ENCODE measurements at places on chromosomes 1 and 21.
A peak's percentile ranks its signal among the peaks of the same experiment; 100 is the strongest.

DNA sequence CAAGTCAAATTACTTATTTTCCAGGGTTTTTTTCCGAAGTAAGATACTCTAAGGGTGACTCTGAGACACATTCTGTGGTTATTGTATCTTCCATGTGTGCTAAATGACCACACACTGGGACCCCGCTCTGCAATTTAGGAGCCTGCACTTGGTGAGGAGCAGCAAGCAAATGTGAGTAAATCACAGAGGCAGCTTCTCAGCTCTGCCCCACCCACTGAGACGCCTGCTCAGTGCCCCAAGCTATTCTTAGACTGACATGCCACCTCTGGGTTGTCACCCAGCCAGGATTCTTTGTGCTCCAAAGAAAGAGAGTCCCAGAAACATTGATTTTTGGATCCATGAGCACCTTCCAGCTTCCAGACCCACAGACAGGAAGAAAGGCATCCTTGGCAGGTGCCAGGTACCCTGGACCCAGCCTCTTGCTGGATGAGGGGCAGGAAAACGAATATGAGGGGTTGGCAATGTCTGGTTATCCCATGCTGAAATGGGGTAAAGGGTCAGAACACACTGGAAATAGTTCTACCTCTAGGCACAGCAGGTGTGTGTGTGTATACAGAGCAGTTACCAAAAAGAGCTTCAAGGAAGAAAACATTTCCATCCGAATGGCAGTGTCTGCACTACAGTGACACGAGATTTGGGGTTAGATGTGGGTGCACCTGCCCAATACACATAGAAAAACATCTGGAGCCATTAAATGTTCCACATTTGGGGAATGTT is 41.2 kb downstream of the TNR start:
- DNase-seq, result no peak

DNA sequence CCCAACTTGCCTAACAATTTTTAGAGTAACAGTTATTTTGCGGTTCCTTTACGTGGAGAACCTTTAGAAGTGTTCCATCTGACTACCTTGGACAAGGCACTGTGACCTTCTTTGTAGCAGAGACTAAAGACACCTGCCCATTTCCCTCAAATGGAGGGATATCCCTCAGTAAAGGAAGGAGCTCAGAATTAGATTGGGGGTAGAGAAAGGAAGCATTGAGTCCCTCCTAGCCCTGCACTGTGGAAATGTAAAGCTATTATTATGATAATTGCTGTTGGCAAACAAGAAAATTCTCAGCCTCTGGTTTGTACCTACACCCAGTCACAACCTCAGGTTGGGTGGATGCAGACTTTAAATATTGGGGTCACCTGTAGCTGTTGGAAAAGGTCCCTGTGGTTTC is 72.6 kb upstream of the MACF1 start:
- DNase-seq, result no peak

DNA sequence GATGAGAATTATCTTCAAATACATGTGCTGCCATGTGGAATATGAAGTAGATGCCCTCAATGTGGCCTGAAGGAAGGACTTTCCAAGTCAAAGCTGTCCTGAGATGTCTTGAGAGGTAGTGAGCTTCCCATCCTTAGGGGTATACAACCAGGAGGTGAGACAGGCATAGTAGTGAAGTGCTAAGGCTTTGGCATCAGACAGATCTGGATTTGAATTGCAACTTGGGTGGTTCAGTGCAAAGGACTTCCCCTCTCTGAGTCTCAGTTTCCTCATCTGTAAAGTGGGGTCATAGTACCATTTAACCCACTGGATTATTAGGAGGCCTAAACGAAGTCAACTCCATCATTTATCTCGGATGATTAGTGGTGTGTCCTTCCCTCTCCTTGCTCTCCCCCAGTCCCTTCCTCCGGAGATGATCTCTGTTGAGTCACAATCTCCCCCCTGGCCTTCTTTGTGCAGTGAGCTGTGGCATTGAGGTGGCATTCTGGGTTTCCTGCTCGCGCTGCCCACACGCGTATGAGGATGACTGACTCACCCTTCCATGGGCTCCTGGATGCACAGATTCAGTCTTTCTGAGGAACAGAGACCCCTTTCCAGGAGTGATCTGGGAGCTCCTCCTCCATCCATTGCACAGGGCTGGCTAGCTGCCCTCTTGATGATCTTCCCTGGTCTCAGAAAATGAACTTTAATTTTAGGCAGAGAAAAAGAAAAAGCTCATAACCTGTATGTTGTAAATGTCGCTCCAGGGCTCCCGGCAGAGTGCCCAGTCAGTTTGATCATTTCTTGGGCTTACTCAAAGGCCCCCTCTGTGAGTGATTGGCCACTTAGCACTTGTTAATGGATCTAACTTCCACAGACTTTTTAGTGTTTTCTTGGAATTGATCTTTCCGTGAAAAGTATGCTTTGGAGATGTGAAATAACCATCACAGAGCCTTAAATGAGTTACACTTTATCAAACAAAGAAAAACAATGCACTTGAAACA is 354.6 kb downstream of the PTPRU start:
- no peak for DNase-seq

GRCh38 chr1:153356392-153357075 is 1.1 kb upstream of the S100A9 start:
- DNase-seq, result no peak

DNA sequence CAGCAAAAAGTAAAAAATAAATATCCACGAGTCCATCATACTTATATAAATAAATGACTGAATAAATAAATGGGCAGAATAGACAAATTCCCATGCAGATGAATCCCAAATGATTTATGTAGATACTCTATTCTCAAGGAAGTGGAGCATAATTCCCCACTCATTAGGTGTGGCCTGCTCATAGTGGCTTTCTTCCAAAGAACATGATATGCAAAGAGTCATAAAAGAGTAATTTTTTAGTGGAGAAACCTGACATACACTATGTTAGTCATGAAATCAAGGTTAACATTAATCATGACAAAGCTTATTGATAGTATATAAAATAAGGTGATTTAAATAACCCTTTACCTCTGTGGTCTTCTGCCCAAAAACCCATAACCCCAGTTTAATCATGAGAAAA is 298.9 kb downstream of the DPYD start:
- DNase-seq, result no peak

DNA sequence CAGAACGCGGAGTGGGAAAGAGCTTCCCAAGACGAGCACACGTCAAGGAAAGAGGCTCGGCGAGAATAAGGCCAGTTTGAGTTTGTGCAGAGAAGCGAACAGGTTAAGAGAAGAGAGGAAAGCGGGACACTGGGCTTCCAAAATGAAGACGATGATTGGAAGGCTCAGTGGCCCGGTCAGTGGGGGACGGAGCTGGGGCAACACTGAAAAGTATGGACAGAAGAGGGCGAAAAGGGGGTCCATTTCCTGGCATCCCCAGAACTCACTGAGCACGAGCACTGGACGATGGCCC is 258 bp downstream of the CCT3 start:
- DNase-seq, result no peak

GRCh38 chr1:108551137-108551862 is 8.6 kb upstream of the EEIG2 start:
- peak; percentile 19 for DNase-seq

- DNase-seq, result no peak
Measured at GRCh38 chr1:25675729-25676476, 59.3 kb downstream of the MAN1C1 start.

- DNase-seq, result no peak
Measured at GRCh38 chr1:43836267-43836951, 97.2 kb upstream of the ARTN start.

GRCh38 chr1:92940541-92940940 is 20.7 kb downstream of the DIPK1A start:
- no peak for DNase-seq

- DNase-seq, result no peak
Measured at GRCh38 chr1:31763671-31764311, 349 bp downstream of the ADGRB2 start.

DNA sequence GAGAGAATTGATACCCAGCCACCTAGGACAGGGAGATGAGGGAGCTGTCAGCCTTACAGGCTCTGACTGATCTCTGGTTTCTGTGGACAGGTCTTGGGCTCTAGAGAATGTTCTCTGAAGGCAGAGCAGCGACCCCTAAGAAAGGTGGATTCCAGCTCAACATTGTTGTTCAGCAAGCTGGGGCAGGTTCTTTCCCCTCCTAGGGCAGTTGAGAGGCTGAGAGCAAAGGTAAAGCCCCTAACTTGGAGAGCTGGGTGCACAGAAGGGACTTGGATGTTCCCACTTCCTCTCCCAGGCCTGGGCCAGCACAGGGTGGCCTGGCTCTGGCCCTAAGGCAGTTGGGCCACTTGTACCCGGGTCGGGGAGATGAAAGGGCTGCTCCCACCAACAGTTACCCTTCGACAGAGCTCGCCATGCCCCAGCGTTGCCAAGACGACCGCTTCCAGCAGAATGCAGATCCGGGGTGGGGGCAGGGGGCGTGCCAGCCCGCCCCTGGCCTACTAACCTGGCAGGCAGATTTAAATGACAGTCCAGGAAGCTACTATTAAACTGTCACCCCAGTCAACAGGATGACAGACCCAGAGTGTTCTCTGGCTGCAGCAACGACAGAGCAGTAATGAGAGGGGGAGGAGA is 31.6 kb downstream of the LRP8 start:
- DNase-seq, result no peak

DNA sequence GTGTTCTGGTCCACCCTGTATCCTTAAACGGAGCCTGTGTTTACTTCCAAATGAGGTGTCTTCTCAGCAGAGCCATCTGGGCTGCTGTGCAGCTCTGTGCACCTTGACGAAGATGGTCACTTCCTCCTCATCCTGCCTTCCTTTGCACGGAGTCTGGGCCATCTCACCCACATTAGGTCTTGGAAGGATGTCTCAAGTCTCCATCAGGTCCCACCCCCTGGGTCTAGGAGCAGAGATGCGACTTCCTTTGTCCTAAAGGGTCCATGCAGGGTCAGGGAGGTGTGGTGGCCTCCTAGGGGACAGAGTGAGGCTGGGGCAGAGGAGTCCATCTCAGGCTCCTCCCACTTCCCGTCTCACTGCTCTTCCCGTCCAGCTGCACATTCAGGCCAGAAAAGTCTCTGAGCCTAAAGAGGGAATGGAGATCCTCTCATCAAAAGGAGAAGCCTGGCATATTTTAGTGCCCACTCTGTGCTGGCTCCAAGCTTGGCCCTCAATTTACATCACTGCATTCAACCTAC is 209.2 kb downstream of the MATN1 start:
- DNase-seq, result no peak

DNA sequence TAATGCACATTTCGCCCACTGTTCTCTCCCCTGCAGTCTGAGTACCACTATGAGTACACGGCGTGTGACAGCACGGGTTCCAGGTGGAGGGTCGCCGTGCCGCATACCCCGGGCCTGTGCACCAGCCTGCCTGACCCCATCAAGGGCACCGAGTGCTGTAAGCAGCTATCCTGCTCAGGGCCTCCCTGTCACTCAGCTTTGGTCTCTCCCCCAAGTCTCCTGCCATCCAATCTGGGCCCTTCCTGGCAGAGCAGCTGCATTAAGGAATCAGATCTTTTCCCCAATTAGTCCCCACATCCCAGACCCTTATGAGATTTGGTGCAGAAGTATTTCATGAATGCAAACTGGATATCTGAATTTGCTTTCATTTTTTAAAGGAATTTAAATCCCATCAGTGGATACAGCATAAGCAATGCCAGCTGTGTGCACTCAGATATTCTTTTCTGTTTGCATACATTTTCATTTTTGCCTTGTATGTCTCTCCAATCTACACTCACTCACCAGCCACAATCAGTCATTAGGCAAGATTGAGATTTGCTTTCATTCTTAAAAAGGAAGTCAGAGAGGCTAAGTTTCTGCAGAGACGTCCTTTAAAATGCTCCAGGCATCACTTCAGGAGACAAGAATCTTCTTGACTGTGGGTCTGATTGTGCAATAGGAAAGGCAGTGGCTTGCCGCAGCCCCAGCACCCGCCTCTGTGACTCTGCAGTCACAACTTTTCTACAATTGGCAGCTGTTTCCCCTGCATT is 48.1 kb downstream of the ELAPOR1 start:
- DNase-seq, result peak; percentile 33

DNA sequence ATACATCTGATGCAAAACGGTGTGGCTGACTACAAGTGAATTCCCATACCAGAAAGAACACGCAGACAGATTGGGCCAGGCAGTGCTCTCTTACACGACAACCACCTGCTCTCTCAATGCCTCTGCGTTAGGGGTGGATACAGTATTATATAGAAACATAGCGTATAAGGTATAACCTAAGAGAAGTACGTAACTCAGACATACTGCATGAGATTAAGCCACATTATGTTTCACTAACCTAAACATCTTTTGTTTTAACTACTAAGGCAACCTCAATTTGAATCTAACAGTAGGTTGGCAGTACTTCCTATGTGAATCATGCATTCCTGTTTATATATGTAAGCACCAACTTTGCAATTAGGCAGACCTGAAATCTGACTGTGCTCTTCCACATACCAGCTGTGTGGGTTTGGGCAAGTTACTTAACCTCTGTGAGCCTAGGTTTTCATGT is 58.1 kb upstream of the COA6 start:
- DNase-seq, result peak; percentile 33

DNA sequence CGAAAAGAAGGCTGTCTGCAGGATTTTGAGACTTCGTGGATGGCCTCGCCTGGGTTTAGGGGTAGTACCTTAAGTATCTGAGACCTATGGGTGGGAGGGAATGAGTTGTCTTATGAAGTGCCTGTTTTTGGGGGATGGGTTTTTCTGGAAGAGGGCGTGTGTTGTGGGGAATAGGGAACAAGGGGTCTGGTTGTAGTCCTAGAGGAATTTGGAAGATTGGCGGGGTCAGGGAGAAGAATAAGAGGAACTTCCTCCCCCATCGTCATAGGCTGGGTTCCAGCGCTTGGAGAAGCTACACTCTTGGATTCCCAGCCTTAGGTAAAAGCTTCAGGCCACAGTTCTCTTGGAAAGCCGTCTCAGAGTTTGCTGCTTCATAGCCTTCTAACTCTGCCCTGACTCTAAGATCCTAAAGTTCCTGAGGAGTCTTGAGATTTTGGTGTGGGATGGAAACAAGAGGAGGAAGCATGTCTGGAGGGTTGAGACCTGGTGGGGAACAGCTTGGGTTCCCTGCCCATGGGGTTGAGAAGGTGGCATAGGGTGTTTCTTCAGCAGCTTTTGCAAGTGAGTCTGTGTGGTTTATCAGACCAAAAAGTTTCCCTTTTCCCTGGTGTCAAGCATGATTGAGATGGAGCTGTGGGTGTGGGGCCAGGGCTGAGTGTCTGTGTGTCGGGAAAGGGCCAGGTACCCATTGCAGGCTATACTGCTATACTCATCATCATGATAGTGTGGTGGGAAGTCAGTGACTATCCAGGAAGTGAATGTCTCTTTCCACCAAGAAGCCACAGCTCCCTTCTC is 1.8 kb downstream of the VANGL2 start:
- DNase-seq, result no peak

- no peak for DNase-seq
Measured at GRCh38 chr1:24481843-24482610, 20.6 kb upstream of the RCAN3 start.
